ENCODE measurements at places on chromosomes 6 and 20.

- no peak for DNase-seq
Observed at GRCh38 chr20:51562332-51563173, 20.0 kb upstream of the NFATC2 start.

GRCh38 chr20:11275740-11276139 is 601.9 kb upstream of the JAG1 start:
- DNase-seq: no peak

- no peak for DNase-seq
Observed at GRCh38 chr20:48205281-48205782, 420.1 kb upstream of the SULF2 start.

DNA sequence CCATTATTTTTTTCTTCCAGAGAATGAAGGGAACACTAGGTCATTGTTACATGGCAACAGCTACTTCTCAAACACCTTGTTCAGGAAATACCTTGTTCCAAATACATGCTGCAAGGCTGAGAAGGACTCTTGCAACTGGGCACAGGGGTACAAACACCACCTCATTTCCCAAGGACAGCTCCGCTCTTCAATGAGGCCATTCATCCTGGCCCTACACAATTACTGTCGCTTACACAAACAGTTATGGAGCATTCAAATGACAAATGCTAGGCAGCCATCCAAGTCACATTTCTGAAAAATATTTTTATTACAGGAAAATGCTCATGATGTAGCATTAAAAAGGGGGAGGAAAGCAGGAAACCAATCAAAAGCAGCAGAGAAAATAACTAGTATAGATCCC is 611.9 kb downstream of the DHX35 start:
- no peak for DNase-seq

DNA sequence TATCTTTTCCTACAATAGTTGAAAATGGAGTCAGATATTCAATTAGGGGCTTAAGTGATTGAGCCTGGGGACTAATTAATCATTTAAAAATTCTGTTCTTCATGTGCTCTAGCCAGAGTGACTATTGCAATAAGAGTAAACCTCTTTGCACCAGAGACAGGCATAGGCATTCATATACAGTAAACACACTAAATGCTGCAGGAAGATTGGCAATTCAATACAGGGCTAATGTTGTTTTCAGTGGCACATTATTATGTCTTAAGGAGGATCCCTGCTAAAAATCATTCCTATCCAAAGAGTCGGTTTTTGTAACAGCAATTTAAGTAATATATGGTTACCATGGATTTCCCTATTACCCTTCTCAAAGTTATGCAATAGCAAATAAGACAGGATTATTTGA is 1.2 kb downstream of the PDE7B start:
- no peak for DNase-seq

- DNase-seq: no peak
Observed at GRCh38 chr6:89952105-89952671, 57.9 kb downstream of the GJA10 start.

DNA sequence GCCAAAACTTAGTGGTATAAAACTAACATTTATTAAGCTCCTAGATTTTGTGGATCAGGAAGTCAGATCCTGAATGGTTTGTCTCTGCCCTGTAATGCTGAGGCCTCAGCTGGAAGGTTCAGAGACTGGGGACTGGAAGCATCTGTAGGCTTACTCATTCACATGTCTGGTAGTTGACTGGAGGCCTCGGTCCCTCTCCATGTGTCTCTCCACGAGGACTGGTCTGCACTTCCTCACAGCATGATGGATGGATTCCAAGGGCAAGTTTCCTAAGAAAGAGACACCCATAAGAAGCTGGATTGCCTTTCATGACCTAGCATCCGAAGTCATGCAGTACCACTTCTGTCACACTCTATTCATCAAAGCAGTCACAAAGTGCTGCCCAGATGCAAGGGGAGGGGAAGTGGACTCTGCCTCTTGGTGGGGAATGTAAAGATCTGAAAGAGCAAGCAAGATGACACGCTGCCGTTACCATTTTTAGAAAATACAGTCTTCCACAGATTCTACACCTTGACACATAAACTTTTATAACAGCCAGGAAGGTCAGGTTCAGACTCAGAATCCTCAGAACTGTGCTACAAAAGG is 17.2 kb upstream of the MDGA1 start:
- no peak for DNase-seq

All from NCI-H1048 (cell line).